ENCODE measurements at places on chromosomes 1 and 21. TPM values are rescaled to one million over a fixed set of nuclear protein-coding genes. Genes with fewer than 3 reads are reported as not detected.

FMOD gene
- 190 TPM for total RNA-seq

SLFNL1 gene
- 1.3 TPM for total RNA-seq

C1orf167 gene
- total RNA-seq: not detected

RBM11 gene
- total RNA-seq: 1.5 TPM

SELE gene
- 28.8 TPM for total RNA-seq

WDR3 gene
- total RNA-seq: 22.8 TPM

ADAMTSL4 gene
- total RNA-seq: 45.1 TPM

NLRP3 gene
- total RNA-seq: 8.9 TPM

OLIG2 gene
- total RNA-seq: not detected

TMEM269 gene
- 0.35 TPM for total RNA-seq

WNT4 gene
- not detected for total RNA-seq

RNU1-4 gene
- total RNA-seq: under 0.01 TPM

IL24 gene
- total RNA-seq: not detected

C1orf21 gene
- total RNA-seq: 15.2 TPM

All from thoracic aorta (tissue), 2 donors.